ENCODE measurements at places on chromosomes 11 and 22.

- no peak for DNase-seq
These were observed 14.1 kb downstream of the KBTBD3 start for GRCh38 chr11:106063009-106063408.

DNA sequence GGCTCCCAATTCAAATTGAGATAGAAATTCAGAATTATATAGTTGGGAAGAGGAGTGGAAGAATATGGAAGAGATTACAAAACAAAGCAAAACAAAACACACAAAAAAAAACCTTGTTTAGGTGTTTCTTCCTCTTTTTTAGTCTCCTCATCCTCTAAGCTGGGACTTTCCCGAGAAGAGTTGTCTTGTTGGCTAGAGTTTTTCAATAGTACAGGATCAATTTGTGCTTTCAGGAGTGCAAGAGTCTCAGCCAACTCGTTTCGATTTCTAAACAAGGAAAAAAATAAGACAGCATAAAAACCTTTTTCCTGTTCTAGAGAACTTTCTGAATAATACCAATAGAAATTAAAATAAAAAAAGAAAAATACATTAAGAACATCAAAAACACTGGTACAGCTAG, 87.8 kb upstream of the CLNS1A start:
- no peak for DNase-seq

DNA sequence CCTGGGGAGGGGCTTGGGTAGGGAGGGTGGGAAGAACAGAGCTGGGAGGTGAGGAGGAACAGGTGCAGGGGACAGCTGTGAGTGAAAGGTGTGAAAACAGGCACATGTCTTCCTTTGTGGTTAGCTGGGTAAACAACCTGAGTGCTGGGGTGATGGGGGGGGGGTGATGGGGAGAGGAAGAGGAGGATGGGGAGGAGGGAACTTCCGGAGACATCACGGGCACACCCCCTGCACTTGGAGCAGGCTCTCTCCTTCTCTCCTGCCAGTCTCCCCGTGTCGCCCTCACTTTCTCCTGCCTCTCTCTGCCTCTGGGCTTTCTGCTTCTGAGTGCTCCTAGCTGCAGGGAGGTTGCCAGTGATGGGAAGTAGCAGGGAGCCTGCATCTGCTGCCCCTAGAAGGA, 8.8 kb downstream of the CXCR5 start:
- peak; percentile 90 for DNase-seq

- DNase-seq = no peak
These were observed 20.2 kb upstream of the FEZ1 start for GRCh38 chr11:125516245-125516644.

DNA sequence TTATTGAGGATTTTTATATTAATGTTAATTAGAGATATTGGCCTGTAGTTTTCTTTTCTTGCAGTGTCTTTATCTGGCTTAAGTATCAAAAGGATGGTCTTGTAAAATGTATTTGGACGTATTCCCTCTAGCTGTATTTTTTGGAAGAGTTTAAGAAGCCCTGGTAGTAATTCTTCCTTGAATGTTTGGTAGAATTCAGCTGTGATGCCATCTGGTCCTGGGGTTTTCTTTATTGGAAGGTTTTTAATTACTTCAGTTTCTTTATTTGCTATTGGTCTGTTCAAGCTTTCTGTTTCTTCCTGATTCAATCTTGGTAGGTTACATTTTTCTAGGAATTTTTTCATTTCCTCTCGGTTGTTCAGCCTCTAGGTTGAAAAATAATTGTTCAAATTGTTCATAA, 255.0 kb upstream of the TBCEL start:
- no peak for DNase-seq

GRCh38 chr22:44159811-44160210, 20.9 kb upstream of the PARVG start:
- DNase-seq = no peak

- DNase-seq = no peak
These were observed 224.2 kb downstream of the GUCY1A2 start for GRCh38 chr11:106794058-106794457.

DNA sequence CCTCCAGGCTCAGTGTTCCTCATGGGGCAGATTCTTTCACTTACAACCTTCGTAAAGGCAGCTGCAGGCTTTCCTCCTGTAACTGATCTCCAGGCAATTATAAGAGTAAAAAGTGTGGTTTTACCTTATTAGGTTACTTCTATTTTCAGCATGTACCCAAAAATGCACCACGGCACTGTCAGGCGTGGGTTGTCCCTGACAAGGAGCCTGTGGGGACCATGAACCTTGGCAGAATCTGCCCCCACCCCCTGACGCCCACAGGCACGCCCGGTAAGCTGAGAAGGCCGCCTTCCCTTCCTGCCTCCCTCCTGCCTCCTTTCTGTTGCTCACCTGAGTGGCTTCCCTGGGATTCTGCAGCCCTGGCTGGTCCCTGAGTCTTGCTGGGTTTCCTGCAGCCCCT, 1383.3 kb downstream of the TBC1D22A start:
- DNase-seq = no peak

GRCh38 chr11:86606270-86606835, 66.1 kb downstream of the ME3 start:
- no peak for DNase-seq

DNA sequence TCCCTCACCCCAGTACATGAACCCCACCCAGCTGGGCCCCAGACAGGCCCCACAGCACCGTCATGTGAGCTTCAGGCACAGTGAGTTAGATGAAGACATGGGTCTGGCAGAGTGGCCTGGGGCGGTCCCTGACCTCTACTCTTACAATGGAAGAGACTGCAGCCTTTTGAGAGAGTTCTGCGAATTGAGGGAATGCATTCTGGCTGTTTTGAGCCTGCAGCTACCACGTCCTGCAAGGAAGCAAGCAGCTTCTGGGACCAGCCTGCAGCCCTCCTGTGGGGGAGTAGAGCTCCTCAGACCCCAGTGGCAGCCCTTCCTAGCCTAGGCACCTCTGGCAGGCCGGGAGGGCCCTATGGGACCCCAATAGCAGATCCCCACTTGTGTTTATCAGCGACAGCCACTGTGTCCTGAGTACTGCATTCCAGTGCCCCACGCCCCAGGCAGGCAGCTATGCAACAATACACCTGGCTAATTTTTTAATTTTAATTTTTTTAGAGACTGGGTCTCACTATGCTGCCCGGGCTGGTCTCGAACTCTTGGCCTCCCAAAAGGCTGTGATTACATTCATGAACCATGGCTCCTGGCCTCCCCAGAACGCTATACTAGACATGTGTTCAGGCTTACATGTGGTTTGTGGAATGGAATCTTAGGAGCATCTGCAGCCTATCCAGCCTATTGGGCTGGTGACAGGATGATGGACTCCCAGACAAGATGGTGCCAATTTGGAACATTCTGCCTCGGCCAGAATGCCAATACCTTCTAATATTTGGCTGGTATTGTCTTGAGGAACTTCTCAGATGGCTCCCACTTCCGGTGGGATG, 717 bp upstream of the SLC7A4 start:
- DNase-seq = no peak

DNA sequence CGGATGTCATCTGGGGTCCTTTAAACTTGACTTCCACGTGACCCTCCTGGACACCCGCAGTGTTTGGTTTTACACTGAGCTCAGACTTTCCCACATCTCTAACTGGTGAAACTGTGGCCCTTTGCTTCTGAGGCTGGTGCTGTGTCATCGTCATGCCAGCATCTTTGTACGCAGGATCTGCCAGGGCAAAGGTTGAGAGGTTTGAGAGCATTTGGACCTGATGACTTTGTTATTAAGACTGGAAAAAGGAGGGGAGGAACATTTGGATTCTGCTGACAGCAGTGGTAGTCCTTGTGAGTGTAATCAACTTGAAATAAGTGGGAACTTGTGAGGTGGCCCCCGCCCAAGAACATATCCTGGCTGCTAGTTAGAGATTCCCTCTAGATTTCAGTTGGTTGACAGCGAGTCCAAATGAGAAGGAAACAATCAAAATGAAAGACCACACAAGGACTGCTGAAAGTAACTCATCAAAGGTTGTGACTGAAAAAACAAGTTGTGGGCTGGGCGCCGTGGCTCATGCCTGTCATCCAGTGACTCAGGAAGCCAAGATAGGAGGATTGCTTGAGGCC, 102.5 kb downstream of the KIAA1671 start:
- DNase-seq = no peak

- no peak for DNase-seq
These were observed 17.4 kb downstream of the CTSC start for GRCh38 chr11:88320149-88320559.

DNA sequence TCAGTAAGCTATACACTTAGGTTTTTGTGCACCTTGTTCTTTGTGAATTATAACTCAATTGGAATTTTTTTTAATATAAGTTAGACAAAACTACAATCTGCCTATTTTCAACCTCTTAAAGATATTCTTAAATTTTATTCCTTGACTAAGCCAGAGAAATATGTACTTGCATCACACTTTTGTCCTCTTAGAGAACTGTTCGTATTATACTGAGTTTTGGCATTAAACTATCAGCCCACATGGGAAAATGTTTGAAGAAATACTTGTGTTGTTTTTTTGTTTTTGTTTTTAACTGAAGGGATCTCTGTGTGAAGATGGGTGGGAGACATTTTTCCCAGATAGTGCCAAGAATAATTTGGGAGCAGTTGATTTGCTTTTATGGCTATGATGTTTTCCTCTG, 25.3 kb downstream of the CEP295 start:
- no peak for DNase-seq

DNA sequence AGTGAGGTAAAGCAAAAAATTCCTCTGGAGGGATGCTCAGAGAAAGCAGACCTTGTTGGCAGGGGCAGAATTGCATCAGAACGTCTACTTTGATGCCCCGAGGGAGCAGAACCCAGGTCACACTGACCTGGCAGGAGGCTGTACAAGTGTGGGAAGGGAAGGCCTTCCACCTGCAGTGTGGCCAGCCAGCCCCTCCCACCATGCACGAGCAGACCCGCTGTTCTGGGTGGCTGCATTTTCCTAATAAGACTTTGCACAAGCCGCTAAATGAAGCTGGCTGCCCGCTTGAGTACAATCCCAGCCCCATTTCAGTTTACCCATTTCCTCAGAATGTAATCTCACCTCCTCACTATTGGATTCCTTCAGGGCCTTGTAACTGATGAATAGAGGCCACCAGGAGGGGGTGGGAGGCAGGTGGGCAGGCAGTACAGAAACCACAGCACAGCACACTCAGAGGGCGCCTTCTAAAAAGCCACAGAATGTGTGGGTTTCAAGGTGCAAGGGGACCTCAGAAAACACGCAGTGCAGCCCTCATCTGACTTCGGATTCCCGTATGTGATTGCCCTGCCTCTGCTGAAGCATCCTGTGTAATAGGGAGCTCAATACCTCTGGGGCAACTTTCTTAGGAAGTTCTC, 316.6 kb downstream of the OPCML start:
- no peak for DNase-seq

- DNase-seq = no peak
These were observed 50.8 kb upstream of the ELF5 start for GRCh38 chr11:34564406-34564805.

DNA sequence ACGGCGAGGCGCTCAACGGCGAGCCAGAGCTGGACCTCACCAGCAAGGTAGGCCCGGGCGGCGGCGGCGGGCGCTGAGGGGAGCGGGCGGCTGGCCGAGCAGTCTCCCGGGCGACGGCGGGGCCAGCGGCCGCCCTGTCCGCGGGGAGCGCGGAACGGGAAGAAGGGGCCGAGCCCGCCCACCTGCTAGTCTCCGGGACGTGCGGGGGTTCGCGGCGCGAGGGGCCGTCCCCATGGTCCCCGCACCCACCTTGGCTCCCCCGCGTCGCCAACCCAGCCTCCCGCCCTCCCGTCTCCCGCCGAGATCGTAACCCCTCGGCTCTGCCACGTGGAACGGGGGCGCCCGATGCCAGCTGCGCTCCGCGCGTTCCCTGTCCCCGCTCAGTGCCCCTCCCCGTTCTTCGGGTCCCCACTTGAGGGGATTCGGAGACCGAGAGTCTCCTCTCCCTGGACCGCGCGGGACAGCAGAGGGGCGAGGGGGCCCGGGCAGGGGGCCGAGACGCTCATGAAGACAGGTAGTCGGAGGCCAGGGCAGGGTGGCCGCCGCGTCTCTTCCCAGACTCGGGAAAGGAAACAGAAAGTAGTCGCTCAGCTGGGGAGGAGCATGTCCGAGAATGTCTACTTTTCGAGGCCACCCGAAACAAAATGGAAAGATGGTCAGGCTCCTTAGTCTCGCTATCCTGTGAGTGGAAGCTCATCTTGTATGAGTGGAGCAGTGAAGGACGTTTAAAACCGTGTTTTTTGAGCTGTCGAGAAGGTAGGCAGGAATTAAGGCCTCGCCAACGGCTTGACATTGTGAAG, 557 bp downstream of the GTPBP1 start:
- peak; percentile 18 for DNase-seq

- no peak for DNase-seq
These were observed 32.6 kb downstream of the KREMEN1 start for GRCh38 chr22:29105468-29105867.

DNA sequence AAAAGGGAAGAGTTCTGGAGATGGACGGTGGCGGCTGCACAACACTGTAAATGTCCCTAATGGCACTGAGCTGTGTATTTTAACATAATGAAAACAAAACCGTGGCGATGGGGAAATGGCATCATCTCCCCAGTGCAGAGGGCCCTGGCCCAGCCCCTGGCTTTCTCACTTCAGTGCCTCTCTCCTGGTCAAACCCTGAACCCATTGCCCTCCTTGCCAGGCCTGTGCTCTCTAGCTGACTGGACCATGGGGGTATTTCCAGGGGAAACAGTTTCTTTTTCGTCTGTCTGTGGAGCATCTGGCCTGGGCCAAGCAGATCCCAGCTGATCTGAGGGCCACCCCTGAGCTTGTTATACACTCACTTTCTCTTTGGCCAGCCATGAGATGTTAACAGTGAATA, 17.4 kb upstream of the NAP1L4 start:
- DNase-seq = no peak

DNA sequence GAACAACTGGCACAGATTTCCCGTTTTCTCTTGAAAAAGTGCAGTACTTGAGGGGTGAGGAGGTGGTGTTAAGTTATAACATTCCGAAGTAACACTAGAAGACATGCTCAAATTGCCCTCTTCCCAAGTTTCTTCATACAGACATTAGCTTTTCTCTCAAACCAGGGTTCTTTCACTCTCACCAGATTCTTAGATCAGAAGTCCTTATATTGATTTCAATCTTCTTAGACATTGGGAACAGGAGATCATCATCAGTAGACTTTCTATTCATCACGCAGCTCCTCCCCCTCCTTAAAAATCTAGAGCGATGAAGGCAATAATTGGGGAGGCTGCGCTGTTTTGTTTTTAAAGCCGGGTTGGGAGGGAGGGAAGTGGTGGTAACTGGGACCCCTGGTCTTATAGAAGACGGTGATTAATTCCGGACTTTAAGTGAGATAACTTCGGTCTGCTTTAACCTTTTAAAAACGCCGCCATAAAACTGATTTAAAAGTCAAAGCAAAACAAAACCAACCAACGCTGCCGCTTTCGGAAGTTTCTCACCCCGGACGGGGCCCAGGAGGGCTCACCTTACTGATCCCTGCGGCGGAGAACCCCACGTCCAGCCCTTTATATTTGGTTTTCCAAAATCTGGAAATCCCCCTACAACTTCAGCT, 665 bp downstream of the USP28 start:
- DNase-seq = peak; percentile 24

DNA sequence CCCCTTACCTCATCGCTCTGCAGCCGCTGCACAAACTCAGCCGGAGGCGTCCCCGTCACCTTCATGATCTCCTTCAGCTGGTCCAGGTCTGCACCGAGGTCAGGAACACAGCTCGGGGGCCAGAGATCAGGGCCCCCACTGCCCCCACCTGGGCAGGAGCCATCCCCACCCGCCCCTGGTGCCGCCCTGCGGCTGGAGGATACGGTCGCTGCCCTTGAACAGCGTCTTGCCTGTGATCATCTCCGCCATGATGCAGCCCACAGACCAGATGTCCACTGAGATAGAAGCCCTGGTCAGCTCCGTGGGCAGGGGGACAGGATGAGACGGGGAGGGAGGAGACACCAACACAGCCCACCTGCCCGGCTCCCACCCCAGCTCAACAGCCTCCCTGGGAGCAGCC, 4.5 kb upstream of the HDAC10 start:
- DNase-seq = no peak

GRCh38 chr22:50569041-50569459, 6.3 kb upstream of the SYCE3 start:
- no peak for DNase-seq
